ENCODE measurements at places on chromosomes 1 and 21.

DNA sequence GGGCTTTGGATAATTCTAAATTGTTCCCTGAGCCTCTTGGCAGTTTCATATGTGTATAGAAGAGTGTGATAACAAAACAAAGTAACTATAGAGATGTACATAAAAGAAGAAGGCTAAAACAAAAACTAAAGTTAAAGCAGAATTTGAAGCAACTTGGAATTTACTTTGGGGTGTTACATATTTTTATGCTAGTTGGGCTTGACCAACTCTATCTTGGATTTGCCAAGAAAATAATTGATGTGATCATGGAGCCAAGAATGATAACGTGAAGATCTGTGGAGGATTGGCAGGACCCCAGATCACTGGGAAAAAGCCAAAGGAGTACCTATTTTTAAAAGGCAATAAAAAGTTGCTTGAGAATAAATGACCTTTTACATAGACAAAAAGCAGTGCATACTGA, 206.9 kb downstream of the LMO4 start:
- DNase-seq = no peak
- no peak overlapping the region for H3K27ac ChIP-seq
- H3K4me1 ChIP-seq = no peaks in the 10 kb centered on the region
- H3K36me3 ChIP-seq = no peaks in the 10 kb centered on the region
- no peak overlapping the region for H3K4me3 ChIP-seq

DNA sequence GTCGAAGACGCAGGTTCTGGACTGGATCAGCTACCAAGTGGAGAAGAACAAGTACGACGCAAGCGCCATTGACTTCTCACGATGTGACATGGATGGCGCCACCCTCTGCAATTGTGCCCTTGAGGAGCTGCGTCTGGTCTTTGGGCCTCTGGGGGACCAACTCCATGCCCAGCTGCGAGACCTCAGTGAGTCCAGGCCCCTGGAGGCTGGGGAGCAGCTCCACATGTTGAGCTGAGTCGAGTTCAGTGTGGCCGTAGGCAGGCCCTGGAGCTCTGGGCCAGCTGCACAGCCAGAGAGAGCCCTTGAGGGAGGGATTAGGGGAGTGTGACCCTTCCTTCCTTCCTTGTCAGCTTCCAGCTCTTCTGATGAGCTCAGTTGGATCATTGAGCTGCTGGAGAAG, 1.6 kb downstream of the ELF3 start:
- H3K27me3 ChIP-seq = no peaks in the 10 kb centered on the region
- peak overlapping the region; percentile 87 for H3K27ac ChIP-seq
- H3K36me3 ChIP-seq = peaks cover 20% of the 10 kb centered on the region
- no peaks in the 10 kb centered on the region for H3K4me1 ChIP-seq
- no peak for DNase-seq

GRCh38 chr1:161080441-161081405, 8.6 kb downstream of the NECTIN4 start:
- peaks cover 15% of the 10 kb centered on the region for H3K4me1 ChIP-seq
- H3K4me3 ChIP-seq = no peak overlapping the region
- DNase-seq = no peak
- no peaks in the 10 kb centered on the region for H3K27me3 ChIP-seq
- no peaks in the 10 kb centered on the region for H3K36me3 ChIP-seq

- H3K4me3 ChIP-seq = peak within 1 kb of the TSS; percentile 26
- peak; percentile 78 for DNase-seq
Observed at GRCh38 chr1:239386453-239387303, at the start of gene CHRM3. TSS of gene CHRM3 (plus strand) at chr1:239386568. CDS start at chr1:239907452, 520,884 bp downstream.

DNA sequence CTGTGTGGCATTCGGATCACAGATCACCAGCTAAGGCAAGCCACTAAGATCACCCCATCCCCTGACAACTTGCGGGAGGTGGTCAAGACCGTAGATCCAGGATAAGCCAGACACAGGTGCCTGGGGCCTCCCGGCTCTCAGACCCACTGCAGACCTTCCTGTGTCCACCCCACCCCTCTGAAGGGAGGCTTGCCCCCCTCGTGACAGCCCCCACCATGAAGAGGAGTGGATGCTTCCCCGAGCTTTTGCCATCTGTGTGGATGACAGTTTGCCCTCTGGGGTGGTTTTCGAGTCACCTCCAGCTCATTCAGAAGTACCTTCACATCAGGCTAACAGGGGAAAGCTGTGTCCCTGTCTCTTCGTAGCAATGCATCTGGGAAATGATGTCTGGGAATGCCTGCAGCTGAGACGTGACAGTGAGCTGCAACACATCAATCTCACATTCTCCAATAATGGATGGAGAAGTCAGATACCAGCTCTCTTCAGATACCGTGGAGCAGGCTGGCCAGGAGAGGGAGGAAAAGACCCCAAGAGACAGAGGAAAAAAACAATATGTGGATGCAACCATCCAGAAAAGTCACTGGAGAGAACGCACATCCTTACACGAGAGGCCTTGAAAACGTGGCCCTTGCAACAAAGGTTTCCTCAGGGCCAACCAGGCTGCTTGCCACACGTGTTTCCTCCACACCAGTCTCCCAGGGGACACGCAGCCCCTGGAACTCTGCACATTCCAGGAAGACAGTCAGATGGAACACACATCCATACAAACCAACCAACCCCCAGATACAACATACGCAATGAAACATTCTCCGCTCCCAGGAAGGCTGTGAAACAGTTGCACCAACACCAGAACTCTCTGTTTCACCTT, 20.4 kb upstream of the FHAD1 start:
- peaks cover 7% of the 10 kb centered on the region for H3K4me1 ChIP-seq
- no peaks in the 10 kb centered on the region for H3K27me3 ChIP-seq
- DNase-seq = no peak

GRCh38 chr1:20402585-20403422, 83.2 kb downstream of the CAMK2N1 start:
- H3K27ac ChIP-seq = no peak overlapping the region
- no peaks in the 10 kb centered on the region for H3K27me3 ChIP-seq
- H3K36me3 ChIP-seq = no peaks in the 10 kb centered on the region

- no peak for DNase-seq
- H3K27ac ChIP-seq = no peak overlapping the region
- H3K4me3 ChIP-seq = no peak overlapping the region
- no peaks in the 10 kb centered on the region for H3K4me1 ChIP-seq
- H3K27me3 ChIP-seq = no peaks in the 10 kb centered on the region
Observed at GRCh38 chr1:179714159-179714558, 28.9 kb upstream of the FAM163A start.

DNA sequence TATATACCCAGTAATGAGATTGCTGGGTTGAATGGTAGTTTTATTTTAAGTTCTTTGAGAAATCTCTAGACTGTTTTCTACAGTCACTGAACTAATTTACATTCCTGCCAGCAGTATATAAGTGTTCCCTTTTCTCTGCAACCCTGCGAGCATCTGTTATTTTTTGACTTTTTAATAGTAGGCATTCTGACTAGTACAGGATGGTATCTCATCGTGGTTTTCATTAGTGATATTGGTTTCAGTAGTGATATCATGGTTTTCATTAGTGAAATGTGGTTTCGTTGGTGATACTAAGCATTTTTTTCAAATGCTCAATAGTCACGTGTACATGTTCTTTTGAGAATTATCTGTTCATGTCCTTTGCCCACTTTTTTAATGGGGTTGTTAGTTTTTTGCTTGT, 316.8 kb downstream of the PTBP2 start:
- no peaks in the 10 kb centered on the region for H3K4me1 ChIP-seq
- no peak overlapping the region for H3K4me3 ChIP-seq
- no peak overlapping the region for H3K27ac ChIP-seq
- DNase-seq = no peak
- H3K36me3 ChIP-seq = no peaks in the 10 kb centered on the region

DNA sequence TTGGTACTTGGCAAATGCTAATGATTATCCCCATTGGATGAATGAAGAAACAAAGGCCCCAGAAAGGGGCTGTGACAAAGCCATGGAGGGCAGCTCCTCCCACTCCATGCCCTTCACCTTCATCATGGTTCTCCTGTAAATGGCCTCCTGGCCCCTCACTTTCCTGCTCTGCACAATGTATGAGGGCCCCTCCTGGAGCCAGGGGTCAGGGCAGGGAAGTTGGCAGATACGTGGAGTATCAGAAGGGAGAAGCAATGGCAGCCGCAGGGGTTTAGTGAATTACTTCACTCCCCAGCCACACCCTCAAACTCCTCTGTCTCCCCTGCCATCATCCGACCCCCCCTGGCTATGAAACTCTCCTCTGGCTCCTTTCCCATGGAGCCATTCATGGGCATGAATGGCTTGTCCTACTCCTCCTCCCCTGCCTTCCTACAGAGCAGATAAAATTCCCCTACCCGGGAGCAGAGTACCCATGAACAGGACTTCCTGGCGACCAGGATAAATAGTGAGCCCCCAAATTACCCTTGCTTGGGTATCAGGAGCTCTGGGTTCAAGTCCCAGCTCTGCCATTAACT, 86.3 kb downstream of the CAMK2N1 start:
- H3K4me3 ChIP-seq = no peak overlapping the region
- DNase-seq = no peak
- no peaks in the 10 kb centered on the region for H3K36me3 ChIP-seq
- no peaks in the 10 kb centered on the region for H3K27me3 ChIP-seq
- H3K4me1 ChIP-seq = no peaks in the 10 kb centered on the region

DNA sequence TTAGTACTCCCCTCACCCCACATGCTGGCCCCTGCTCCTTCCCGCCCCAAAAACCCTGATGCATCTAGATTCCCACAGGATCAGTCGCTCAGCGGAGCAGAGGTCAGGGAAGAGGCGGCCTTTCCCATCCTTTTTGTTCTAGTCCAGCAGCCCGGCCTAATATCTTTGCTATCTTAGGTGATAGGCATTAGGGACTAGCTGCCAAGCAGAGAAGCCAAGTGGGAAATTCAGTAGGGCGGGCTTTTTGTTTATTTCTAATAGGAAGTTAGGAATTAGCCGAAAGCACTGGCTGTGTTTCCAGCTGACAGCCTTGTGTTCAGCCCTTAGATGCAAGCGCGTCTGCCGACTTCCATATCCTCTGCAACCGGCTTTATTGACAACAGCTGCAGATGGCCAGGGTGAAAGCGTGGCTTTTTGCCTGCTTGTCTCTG, 59.0 kb upstream of the BCAR3 start:
- DNase-seq = no peak
- H3K27ac ChIP-seq = peak overlapping the region; percentile 24
- no peak overlapping the region for H3K4me3 ChIP-seq
- no peaks in the 10 kb centered on the region for H3K27me3 ChIP-seq

GRCh38 chr1:206801467-206801866, 29.2 kb upstream of the IL10 start:
- no peak overlapping the region for H3K27ac ChIP-seq
- H3K36me3 ChIP-seq = no peaks in the 10 kb centered on the region
- no peak for DNase-seq

DNA sequence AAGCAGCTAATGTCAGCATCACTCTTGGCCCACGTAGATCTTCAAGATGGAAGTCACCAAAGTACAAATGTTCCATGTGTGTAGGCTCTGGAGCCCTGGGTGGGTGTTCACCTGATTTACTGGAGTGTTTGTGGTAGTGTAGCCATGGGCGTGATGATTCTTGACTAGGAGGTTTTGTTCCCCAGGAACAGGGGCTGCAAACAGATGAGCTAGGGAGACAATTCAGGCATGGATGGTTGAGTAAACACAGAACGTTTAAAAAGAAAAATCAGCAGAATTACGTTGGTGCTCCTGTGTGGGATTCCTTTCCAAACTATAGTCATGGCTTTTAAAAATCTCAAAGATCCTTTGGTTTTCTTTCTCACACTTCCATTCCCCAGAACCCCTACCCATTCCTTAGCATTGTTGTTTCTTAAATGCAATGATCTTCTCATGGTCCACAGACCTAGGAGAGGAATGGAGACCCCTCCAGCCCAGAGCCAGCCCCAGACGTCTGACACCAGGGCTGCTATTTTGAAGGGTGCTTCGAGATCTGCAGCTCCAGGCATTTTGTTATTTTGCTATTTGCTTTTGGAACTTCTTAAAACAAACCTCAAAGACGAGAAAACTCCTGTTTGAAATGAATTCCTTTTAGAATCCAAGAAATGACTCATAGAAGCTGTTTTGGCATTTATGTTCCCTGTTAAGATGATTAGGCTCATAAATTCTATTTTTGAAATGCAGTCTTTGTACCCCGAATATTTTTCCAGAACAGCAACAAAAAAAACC, 115.1 kb downstream of the ETS2 start:
- DNase-seq = no peak
- H3K4me1 ChIP-seq = peaks cover 21% of the 10 kb centered on the region
- H3K4me3 ChIP-seq = no peak overlapping the region
- no peaks in the 10 kb centered on the region for H3K27me3 ChIP-seq
- peak overlapping the region; percentile 62 for H3K27ac ChIP-seq

- H3K27me3 ChIP-seq = no peaks in the 10 kb centered on the region
- no peaks in the 10 kb centered on the region for H3K36me3 ChIP-seq
- H3K4me3 ChIP-seq = no peak overlapping the region
- no peaks in the 10 kb centered on the region for H3K4me1 ChIP-seq
- peak overlapping the region; percentile 56 for H3K27ac ChIP-seq
Observed at GRCh38 chr1:17304151-17304825, 3.7 kb upstream of the PADI4 start.

GRCh38 chr1:32239790-32240139, 7.3 kb upstream of the FAM167B start:
- H3K4me3 ChIP-seq = peak overlapping the region; percentile 75
- no peaks in the 10 kb centered on the region for H3K36me3 ChIP-seq
- peak overlapping the region; percentile 79 for H3K27ac ChIP-seq
- no peaks in the 10 kb centered on the region for H3K27me3 ChIP-seq
- peaks cover 32% of the 10 kb centered on the region for H3K4me1 ChIP-seq

- no peak overlapping the region for H3K27ac ChIP-seq
- H3K4me3 ChIP-seq = no peak overlapping the region
Observed at GRCh38 chr1:227416156-227416830, 98.0 kb upstream of the CDC42BPA start.

- H3K27me3 ChIP-seq = no peaks in the 10 kb centered on the region
- no peak for DNase-seq
- no peak overlapping the region for H3K27ac ChIP-seq
- no peak overlapping the region for H3K4me3 ChIP-seq
Observed at GRCh38 chr1:21570885-21571284, 61.7 kb downstream of the ALPL start.

GRCh38 chr21:42748620-42749176, 95.3 kb downstream of the PDE9A start:
- H3K36me3 ChIP-seq = no peaks in the 10 kb centered on the region
- peaks cover 9% of the 10 kb centered on the region for H3K4me1 ChIP-seq
- H3K4me3 ChIP-seq = no peak overlapping the region
- H3K27me3 ChIP-seq = no peaks in the 10 kb centered on the region
- peak overlapping the region; percentile 24 for H3K27ac ChIP-seq

DNA sequence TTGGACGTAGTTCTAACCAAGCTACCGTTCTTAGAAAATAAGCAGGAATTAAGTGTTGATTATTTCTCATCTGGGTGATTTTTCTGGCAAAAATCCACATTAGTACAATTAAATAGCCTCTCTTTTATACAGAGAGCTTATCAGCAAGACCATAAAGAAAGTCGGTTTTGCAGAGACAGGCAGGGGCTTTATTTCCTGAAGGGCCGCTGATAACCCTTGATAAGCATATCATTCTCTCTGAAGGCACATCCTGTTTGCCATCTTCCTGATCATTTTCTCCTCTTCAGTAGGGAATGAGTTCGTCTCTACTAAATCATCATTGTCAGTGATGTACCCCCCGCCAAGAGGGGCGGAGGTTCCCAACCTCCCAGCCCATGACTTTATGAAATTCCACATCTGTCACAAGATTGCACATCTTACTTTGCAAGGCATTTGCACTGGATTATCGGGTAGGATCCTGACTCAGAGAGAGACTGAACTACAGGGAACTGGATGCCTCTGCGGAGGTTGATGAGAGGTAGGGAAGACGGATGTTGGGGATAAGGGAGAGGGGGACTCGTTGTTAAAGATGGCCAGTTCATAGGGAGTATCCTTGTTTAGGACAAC, 115.7 kb downstream of the KCNJ6 start:
- H3K4me3 ChIP-seq = no peak overlapping the region
- no peaks in the 10 kb centered on the region for H3K36me3 ChIP-seq
- H3K27me3 ChIP-seq = no peaks in the 10 kb centered on the region

- peaks cover 36% of the 10 kb centered on the region for H3K4me1 ChIP-seq
- H3K27me3 ChIP-seq = no peaks in the 10 kb centered on the region
- peak overlapping the region; percentile 60 for H3K27ac ChIP-seq
- no peak for DNase-seq
Observed at GRCh38 chr1:149942885-149943284, 6.2 kb upstream of the MTMR11 start.
